ENCODE measurements at places on chromosomes 12 and 14.

DNA sequence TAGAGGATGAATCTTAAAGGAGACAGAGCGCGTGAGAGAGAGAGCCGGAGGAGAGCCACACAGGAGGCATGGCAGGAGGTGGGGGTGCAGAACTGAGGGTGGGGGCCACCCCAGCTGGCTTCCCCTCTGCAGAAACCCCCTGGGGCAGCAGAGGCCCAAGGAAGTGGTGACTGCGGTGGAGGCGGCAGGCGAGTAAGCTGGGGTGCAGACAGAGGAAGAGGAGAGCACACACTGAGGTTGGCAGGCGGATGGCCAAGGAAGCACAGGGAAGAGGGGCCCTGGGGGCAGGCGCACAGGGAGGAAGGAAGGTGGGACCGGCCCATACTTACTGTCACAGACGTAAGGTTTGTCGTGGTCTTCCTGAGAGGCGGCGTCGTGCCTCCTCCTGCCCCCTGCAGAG is 179.8 kb downstream of the DPF3 start:
- H3K4me3 ChIP-seq = peak overlapping the region; percentile 49
- DNase-seq = peak; percentile 73

- H3K36me3 ChIP-seq = peaks cover 19% of the 10 kb centered on the region
- peaks cover 42% of the 10 kb centered on the region for H3K4me1 ChIP-seq
- peaks cover 4% of the 10 kb centered on the region for H3K27me3 ChIP-seq
- peak overlapping the region; percentile 90 for H3K27ac ChIP-seq
- DNase-seq = no peak
Measured at GRCh38 chr12:7972734-7973456, 36.9 kb upstream of the SLC2A3 start.

GRCh38 chr12:50763639-50764285 is at the start of gene ATF1:
Gene ATF1 (plus strand): TSS chr12:50764101. CDS start chr12:50780146, 16,045 bp downstream.
- H3K4me3 ChIP-seq = peak within 1 kb of the TSS; percentile 91
- peaks cover 45% of the 10 kb centered on the region for H3K4me1 ChIP-seq
- H3K27ac ChIP-seq = peak within 1 kb of the TSS; percentile 97
- peak; percentile 92 for DNase-seq
- peaks cover 5% of the 10 kb centered on the region for H3K27me3 ChIP-seq

DNA sequence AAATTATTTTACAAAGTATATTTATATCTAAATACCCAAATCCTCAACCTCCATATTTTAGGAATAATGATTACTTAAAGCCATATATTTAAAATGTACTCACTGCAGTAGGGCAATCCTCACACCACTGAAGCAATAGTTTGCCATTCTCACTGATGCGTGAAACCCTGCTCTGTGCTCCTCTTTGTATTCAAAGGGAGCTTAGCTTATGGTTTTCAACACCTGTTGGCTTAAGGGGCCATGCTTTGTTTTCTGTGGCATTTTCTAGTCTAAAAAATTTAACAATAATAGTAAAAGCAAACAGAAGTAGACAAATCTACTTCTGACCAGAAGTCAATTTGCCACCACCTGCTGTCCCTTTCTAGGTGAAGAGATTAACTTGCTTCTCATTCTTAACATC is 294.6 kb downstream of the FLRT2 start:
- H3K4me3 ChIP-seq = no peak overlapping the region
- H3K27me3 ChIP-seq = no peaks in the 10 kb centered on the region
- no peak overlapping the region for H3K27ac ChIP-seq
- no peaks in the 10 kb centered on the region for H3K4me1 ChIP-seq
- DNase-seq = no peak
- no peaks in the 10 kb centered on the region for H3K36me3 ChIP-seq

DNA sequence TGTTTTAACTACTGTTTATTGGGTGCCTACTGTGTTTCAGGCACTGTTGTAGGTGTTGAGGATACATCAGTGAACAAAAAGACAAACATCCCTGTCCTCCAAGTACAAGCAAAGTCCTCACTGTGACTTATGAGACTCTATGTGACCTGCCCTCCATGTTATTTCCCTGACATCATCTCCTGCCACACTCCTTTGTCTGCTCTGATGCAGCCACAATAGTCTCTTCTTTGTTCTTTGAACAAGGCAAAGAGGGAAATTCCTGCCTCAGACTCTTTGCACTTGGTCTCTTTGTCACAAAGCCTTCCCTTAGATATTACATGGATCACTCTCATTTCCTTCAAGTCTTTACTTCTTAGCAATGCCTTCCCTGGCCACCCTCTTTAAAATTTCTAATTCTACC is 240.1 kb upstream of the SRRM4 start:
- H3K36me3 ChIP-seq = no peaks in the 10 kb centered on the region
- no peaks in the 10 kb centered on the region for H3K4me1 ChIP-seq
- DNase-seq = no peak
- H3K27ac ChIP-seq = no peak overlapping the region

DNA sequence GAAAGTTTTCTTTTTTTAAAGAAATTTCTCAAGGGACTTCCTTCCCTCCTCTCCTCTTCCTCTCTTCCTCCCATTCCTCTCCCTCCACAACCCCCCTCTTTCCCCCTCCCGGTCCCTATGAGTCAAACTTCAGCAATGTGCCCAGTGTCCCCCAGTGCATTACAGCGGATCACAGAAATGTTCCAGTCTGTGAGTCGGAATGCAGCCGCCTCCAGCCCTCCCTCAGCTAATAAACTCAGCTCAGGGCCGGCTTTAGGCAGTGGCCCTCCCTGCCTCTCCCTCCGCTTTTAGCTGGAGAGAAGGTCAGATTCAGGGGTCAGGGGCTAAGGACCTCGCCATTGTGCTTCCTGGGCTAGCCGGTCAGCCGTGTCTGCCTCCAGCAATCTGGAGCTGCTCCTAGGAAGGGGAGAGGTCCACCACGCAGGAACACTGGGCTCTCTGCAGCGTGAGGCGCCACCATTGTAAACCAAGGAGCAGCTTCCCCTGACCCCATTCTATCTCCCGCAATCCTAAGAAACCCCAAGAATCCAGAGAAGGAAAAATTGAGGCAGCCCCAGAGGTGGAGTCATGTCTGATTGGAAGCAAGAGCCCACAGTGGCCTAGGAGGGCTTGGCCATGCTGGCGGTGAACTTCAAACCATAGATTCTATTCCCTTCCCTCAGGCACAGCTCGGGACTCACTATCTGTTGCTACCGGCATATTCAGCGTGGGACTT is 1.1 kb upstream of the HDAC7 start:
- H3K27ac ChIP-seq = peak overlapping the region; percentile 95
- no peaks in the 10 kb centered on the region for H3K27me3 ChIP-seq
- H3K4me1 ChIP-seq = peaks cover 73% of the 10 kb centered on the region
- peak overlapping the region; percentile 93 for H3K4me3 ChIP-seq

DNA sequence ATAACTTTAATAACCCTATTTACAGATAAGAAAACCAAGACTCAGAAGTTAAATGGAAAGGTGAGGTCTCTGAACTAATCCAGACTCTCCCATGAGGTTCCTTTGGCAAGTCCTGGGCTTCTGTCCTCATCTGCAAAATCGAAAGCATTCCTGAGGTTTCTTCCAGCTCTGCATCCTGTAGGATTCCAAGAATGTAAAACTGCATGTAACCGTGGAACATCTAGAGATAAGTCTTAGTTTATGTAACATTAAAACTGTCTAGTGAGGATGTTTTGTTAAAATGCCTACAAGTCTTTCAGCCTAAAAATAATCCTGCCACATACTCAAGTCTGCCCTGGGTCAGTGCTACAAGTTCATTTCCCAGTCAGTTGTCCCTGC is 7.3 kb upstream of the ITFG2 start:
- no peaks in the 10 kb centered on the region for H3K4me1 ChIP-seq
- no peak overlapping the region for H3K4me3 ChIP-seq
- no peaks in the 10 kb centered on the region for H3K27me3 ChIP-seq
- peaks cover 38% of the 10 kb centered on the region for H3K36me3 ChIP-seq
- DNase-seq = no peak
- no peak overlapping the region for H3K27ac ChIP-seq

GRCh38 chr14:91155626-91156089 is 41.8 kb downstream of the DGLUCY start:
- no peak overlapping the region for H3K27ac ChIP-seq
- peaks cover 11% of the 10 kb centered on the region for H3K4me1 ChIP-seq
- H3K27me3 ChIP-seq = no peaks in the 10 kb centered on the region
- no peak for DNase-seq

- H3K4me1 ChIP-seq = no peaks in the 10 kb centered on the region
- no peaks in the 10 kb centered on the region for H3K36me3 ChIP-seq
- H3K4me3 ChIP-seq = no peak overlapping the region
- H3K27me3 ChIP-seq = no peaks in the 10 kb centered on the region
- H3K27ac ChIP-seq = no peak overlapping the region
- no peak for DNase-seq
Measured at GRCh38 chr14:36756226-36756625, 94.6 kb downstream of the PAX9 start.

DNA sequence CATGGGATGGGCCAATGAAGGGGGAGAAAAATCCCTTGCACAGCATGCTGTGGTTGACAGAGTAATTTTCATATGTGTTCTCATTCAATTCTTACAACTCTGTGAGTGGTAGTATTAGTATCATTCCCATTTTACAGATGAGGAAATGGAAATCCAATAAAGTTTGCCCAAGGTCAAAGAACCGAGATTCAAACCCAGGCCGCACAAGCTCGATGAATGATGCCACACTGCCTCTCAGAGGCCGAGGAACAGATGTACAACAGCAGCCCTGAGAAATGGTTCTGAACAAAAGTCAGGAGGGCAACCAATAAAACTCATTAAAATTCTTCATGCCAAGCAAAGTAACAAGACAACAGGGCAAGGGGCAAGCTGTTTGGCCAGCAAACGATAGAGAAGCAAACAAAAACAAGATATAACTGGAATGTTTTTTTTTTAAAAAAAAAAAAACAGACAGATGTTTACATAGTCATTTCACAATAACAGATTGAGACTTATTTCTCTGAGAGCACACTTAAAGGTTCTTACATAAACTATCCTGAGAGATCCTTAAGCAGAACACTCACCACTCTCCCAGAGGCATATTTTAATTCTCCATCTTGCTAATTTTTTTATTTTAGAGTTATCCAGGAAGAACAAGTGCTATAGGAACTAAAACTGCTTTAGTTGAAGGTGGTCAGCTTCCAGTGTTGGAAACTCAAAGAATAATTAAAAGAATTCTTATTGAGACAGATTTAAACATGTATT is 85.8 kb downstream of the EXOC5 start:
- H3K27ac ChIP-seq = no peak overlapping the region
- no peaks in the 10 kb centered on the region for H3K36me3 ChIP-seq
- H3K4me3 ChIP-seq = no peak overlapping the region
- H3K4me1 ChIP-seq = no peaks in the 10 kb centered on the region
- no peak for DNase-seq
- peaks cover 9% of the 10 kb centered on the region for H3K27me3 ChIP-seq

- peaks cover 8% of the 10 kb centered on the region for H3K36me3 ChIP-seq
- H3K4me1 ChIP-seq = peaks cover 27% of the 10 kb centered on the region
- peaks cover 46% of the 10 kb centered on the region for H3K27me3 ChIP-seq
- H3K4me3 ChIP-seq = no peak overlapping the region
Measured at GRCh38 chr12:1911598-1912575, 6.6 kb downstream of the CACNA2D4 start.

- no peak overlapping the region for H3K27ac ChIP-seq
- no peak for DNase-seq
- H3K36me3 ChIP-seq = peaks cover 34% of the 10 kb centered on the region
- no peaks in the 10 kb centered on the region for H3K4me1 ChIP-seq
- H3K27me3 ChIP-seq = no peaks in the 10 kb centered on the region
Measured at GRCh38 chr12:104350211-104351056, 46.9 kb downstream of the EID3 start.

DNA sequence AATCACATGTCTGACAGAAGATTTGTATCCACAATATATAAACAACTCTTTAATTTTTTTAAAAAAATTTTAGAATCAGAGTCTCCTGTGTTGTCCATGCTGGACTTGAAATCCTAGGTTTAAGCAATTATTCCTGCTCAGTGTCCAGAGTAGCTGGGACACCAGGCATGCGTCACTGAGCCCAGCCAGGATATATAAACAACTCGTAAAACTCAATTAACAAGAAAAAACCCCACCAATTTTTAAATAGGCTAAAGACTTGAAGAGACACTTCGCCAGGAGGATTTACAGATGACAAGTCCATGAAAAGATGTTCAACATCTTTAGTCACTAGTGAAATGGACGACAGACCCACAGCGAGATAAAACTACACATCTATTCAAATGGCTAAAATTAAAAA is 2.0 kb upstream of the SCN8A start:
- H3K4me1 ChIP-seq = peaks cover 25% of the 10 kb centered on the region
- DNase-seq = no peak
- peaks cover 69% of the 10 kb centered on the region for H3K27me3 ChIP-seq
- no peak overlapping the region for H3K27ac ChIP-seq

DNA sequence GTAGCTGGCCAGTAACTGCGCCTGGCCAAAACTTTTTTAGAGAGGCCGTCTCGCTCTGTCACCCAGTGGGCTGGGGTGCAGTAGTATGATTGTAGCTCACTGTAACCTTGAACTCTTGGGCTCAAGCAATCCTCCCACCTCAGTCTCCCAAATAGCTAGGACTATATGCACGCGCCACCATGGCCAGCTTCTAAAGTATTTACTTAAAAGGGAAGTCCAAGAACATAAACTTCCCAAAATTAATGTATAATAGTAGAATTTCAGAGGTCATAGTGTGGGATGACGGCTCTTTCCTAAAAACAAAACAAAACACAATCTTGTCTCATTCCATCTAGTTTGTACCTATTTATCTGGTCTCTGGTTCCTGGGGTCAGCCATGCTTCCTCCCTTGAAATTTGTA is 42.2 kb upstream of the FOS start:
- DNase-seq = no peak
- H3K27ac ChIP-seq = no peak overlapping the region
- no peak overlapping the region for H3K4me3 ChIP-seq
- no peaks in the 10 kb centered on the region for H3K36me3 ChIP-seq
- H3K4me1 ChIP-seq = peaks cover 10% of the 10 kb centered on the region

GRCh38 chr12:57370696-57371095 is 60.1 kb downstream of the R3HDM2 start:
- H3K27ac ChIP-seq = no peak overlapping the region
- no peaks in the 10 kb centered on the region for H3K27me3 ChIP-seq
- H3K4me1 ChIP-seq = no peaks in the 10 kb centered on the region
- H3K36me3 ChIP-seq = peaks cover 35% of the 10 kb centered on the region
